ENCODE measurements at places on chromosomes 6 and 20.
A peak's percentile ranks its signal among the peaks of the same experiment; 100 is the strongest.

GRCh38 chr20:1331101-1331500, 2.2 kb upstream of the SDCBP2 start:
- DNase-seq = no peak

DNA sequence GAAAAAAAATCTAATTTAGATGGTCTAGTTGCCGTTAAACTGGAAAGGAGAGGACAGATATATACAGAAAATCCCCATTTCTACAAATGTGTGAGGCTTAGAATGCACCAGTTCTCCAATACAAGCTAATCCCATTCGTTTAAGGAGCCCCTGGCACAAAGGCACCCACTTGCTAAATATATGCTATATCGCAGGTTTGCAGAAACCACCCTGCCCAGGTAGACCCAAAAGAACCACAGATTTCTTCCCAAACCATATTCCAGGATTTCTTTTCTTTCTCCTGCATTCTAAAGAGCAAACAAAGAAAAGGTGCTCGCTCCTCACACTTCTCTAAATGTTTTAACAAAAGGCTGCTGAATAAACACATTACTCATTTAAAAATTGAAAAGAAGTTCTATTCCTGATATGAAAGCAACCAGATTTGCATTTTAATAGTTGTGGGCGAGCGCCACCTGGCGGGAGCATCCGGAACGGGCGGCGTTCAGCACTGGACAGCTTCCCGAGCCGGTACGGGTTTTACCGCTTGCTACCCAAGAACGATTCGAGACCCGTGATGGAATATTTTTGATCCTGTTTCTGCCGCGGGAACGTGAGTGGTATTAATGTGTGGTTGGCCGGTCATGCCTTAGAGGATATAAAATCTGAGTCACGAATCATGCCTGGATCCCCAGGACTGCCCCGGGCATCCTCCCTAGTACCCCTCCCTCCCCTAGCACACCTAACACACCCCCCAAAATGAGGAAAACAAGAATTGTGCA, 2.1 kb downstream of the PTPRT start:
- DNase-seq = peak; percentile 66

- no peak for DNase-seq
These were observed 110.4 kb upstream of the EXOC2 start for GRCh38 chr6:803191-803977.

DNA sequence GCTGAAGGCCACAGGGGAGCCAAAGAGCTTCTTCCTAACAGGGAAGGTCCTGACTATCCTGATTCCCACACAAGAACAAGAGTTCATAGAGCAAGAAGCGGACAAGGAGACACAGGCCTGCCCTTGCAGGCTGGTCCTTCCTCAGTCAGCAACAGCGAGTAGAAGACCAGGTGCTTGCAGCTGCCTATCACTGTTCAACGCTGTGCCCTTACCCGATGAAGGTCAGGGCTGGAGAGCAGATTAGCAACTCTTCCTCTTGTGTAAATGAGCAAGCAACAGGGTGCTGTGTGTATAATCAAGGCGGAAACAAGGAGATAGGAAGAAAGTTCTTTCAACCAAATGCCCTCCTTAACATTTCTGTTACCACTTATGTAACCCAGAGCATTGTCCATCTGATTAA, 115.3 kb upstream of the SPACA1 start:
- DNase-seq = no peak

DNA sequence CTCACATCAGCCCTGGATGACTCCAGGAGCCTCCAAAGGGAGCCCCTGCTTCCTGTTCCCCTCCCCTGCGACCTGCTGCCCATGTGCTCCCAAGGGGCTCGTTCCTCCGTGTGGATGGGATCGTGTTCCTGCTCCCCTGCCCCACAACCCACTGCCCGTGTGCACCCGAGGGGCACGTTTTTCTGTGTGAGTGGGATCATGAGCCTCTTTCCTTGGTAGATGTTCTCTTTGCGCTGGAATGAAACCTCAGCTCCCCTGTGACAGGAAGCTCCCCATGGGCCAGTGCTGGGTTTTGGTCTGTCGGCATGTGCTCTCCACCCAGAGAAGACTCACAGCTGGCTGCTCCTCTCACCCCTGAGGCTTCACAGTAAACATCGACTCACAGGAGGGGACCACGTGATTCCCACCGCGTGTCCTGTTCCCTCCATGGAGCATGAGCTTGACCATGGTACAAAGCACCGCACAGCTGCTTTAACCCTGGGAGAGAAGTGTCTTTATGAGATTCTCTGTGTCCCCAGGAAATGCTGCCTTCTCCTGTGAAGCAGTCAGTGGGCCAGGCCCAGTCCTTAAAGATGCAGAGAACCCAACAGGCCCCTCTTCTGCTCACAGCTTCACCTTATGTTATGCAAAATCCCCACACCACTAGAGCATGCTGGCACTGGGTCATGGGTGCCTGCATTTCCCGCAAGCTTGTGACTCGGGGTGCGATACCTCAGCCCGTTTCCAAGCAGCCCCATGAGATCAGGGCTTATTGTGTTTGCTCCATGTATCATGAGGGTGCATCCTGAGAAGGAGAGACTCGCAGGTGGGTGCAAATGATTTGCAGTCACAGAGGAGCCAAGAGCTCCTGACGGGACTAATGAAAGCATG, 215.1 kb downstream of the ERMARD start:
- no peak for DNase-seq

DNA sequence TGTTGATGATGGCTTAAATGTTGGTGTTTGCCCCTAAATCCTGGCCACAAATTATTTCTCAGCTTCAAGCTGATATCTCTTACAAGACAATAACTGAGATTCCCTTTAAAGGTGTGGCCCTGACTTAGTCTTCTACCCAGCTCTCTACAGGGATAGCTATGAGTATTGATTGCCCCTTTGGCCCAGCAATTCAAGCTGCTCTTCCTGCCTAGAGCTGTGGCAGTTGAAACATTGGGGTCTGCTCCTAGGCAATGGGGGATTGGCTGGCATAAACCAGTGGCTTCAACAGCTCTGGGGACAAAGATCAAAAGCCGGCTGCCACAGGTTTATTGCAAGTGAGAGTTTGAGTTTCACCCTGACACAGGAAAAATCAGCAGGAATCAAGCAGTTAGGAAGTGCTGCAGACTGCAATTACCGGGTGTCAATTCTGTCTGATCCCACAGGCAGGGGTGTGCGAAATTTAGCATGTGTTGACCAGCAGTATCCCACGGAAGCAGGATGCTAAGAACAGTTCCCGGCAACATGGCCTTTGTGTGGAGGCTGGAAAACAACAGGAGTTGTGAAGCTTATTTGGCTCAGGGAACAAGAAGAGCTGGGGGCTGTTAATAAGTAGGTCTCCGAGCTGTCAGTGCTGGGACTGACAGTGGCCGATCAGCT, 66.2 kb upstream of the IYD start:
- no peak for DNase-seq

DNA sequence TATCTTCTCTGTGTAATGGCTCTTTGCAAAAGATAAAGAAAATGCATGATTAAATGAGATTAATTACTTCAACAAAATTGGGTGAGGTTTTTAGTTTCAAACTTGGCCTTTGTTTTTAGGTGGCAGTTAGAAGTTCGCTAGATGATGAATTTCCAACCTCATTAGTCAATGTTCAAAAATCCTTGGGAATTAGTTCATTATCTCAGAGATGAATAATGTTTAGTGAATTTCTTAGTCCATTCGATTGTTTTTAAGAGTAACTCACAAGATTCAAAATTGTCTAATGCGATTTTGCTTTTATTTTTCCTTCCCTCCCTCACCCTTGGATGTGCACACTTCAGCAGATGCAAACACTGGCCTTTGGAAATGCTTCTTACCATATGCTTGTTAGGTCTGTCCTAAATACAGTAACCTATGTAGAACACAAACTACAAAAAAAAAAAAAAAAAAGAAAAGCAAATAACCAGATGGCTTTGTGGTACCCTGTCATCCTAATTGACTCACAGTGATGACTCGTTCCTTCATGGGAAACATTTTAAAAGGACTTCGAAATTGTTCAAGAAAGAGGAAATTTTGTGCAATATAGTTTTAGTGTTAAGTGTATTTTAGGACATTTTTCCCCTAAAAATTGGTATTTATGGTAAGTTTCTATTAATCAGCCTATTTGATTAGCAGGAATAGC, 66.7 kb downstream of the FAM229B start:
- no peak for DNase-seq

GRCh38 chr6:8855411-8855810, 420.1 kb upstream of the SLC35B3 start:
- DNase-seq = no peak

DNA sequence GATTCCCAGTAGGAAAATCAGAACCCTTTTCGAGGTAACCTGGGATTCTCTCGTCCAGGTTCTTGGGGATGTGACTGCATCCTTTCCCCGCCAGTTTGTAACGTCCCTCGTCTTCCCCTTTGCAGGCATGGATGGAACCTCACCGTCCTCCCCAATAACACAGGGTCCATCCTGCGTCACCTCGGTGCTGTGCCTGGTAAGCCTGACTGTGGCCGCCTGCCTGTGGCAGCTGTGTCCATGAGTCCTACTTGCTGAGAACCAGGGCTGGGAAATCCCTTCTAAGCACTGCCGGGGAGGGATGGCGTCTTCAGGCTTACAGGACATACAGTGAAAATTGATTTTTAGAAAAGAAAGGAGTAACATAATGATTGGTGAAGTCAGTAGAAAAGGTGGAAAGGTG, 155.6 kb downstream of the DTNBP1 start:
- DNase-seq = no peak

DNA sequence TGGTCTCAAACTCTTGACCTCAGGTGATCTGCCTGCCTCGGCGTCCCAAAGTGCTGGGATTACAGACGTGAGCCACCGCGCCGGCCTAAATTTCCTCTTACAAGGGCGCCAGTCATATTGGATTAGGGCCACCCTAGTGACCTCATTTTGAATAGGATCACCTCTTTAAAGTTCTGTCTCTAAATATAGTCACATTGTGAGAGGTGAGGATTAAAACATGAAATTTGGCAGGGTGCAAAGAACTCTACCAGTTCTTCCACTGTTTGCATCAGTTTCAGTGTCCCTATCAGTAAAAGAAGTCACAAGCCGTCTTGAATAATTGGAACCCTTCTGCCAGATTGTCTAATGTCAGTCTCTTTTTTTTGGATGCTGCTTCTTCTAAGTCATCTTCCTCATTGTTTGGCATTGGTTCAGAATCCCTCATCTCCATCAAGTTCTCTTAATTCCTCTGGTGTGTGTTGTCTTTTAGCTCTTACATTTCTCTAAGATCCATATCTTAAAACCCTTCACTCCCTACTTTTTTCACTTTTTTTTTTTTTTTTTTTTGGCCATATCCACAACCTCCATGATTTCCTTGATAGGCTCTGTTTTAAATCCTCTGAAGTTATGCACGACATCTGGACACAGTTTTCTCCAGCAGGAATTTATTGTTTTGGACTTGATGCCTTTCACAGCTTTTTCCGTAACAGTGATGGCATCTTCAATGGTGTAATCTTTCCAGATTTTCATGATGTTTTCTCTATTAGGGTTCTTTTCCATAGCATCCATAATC, 56.8 kb downstream of the NCOA3 start:
- DNase-seq = no peak

- DNase-seq = peak; percentile 42
These were observed 7.1 kb upstream of the ZNF318 start for GRCh38 chr6:43376551-43376981.

DNA sequence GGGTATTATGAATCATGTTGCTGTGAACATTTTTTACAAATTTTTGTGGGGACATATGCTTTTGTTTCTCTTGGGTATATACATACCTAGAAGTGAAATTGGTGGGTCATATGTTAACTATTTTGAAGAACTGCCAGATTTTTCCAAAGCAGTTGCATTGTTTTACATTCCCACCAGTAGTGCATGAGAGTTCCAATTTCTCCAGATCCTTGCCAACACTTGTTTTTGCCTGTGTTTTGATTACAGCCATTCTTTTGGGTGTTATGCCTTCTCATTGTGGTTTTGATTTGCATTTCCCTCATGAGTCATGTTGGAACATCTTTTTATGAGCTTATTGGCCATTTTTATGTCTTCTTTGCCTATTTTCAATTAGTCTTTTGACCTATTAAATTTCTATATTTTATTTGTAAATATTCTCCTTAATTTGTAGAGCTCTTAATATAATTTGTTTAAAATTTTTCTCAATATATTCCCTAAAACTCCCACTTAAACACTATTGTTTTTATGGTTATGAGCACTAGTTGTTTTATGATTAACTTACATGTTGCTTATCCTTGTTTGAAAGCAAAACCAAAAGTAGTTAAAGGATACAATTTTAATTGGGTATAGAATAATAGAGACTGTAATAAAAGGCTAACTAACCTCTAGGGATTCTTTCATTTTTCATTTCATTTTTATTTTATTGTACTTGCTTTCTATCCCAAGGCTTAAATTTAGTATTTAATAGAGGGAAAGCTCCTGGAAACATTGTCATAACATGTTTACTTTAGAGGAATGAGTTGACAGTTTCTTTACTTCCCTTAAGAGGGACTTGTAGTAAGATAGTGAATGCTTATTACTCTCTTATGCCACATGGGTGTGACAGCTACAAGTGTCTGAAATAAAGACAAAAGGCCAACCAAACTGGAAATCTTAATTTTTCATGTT, 5.5 kb downstream of the UBR2 start:
- DNase-seq = peak; percentile 47

DNA sequence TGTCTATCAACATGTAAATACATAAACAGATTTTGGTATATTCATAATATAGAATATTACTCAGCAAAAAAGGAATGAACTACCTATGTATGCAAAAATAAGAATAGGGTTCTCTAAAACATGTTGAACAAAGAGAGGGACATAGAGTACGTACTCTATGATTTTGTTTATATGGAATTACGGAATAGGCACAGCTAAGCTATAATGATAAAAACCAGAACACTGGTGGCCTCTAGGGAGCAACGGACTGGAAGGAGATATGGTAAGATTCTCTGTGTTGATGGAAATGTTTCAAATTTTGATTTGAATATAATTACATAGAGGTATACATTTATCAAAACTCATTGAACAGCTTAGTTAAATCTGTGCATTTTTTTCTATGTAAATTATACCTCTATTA, 19.6 kb downstream of the ADGRG6 start:
- DNase-seq = no peak

GRCh38 chr6:147904416-147904815, 395.9 kb downstream of the SAMD5 start:
- DNase-seq = no peak

GRCh38 chr20:20410678-20411077, 42.8 kb downstream of the INSM1 start:
- DNase-seq = no peak

- no peak for DNase-seq
These were observed 7.6 kb downstream of the ILRUN start for GRCh38 chr6:34688956-34689355.

GRCh38 chr20:64025101-64025825, 10.7 kb upstream of the C20orf204 start:
- DNase-seq = no peak

GRCh38 chr6:106642476-106642875, 13.1 kb downstream of the QRSL1 start:
- no peak for DNase-seq

DNA sequence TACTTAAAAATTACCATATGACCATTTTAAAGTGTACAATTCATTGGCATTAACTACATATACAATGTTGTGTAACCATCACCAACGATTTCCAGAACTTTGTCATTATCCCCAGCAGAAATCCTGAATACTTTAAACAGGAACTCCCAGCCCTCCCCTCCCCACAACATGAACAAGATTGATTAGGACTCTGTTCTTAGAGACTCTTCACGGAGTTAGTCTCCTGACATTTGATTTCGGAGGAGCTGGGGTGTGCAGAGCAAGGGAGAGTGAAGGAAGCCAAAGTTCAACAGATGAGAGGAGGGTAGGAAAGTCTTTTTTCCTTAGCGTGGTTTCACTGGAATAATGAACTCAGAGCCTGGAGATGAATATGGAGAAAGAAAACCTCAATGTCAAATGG, 17.2 kb upstream of the QKI start:
- no peak for DNase-seq

Data from SK-MEL-5 (cell line).